Left colon (tissue), 2 donors: ENCODE measurements at places on chromosomes 6 and 20. TPM values are rescaled to one million over a fixed set of nuclear protein-coding genes. Genes with fewer than 3 reads are reported as not detected.

Gene HMGCLL1
- 0.47 TPM for total RNA-seq

Gene TP53TG5
- total RNA-seq = 0.85 TPM

Gene ZNF165
- 5.8 TPM for total RNA-seq

Gene WFDC12
- not detected for total RNA-seq

Gene LY86
- total RNA-seq = 2.3 TPM

Gene MATN4
- total RNA-seq = not detected

Gene CTSA
- 538 TPM for total RNA-seq

Gene GRM1
- total RNA-seq = not detected

Gene SLC26A8
- total RNA-seq = 0.18 TPM

Gene DEK
- 73.7 TPM for total RNA-seq

Gene FAM83B
- 39.4 TPM for total RNA-seq

Gene IL17F
- not detected for total RNA-seq

Gene TAPBP
- total RNA-seq = 229 TPM

Gene CST8
- not detected for total RNA-seq

Gene BPI
- total RNA-seq = not detected

Gene CDSN
- not detected for total RNA-seq

Gene PERP
- 81.2 TPM for total RNA-seq

Gene EIF6
- total RNA-seq = 199 TPM

Gene CAGE1
- 0.08 TPM for total RNA-seq

Gene ADAM33
- 20.7 TPM for total RNA-seq

Gene MANEA
- 4.3 TPM for total RNA-seq

Gene PXT1
- not detected for total RNA-seq

Gene RUNX2
- 3.5 TPM for total RNA-seq

Gene CST7
- total RNA-seq = 0.85 TPM

Gene PSORS1C2
- total RNA-seq = not detected

Gene BMP7
- 0.78 TPM for total RNA-seq

Gene SPATA25
- total RNA-seq = 2.0 TPM

Gene MOG
- total RNA-seq = not detected

Gene DSP
- 213 TPM for total RNA-seq

Gene WFDC10A
- not detected for total RNA-seq

Gene C6orf141
- 7.6 TPM for total RNA-seq

Gene CCR6
- total RNA-seq = 0.31 TPM

Gene TMEM151B
- 0.21 TPM for total RNA-seq

Gene MYL9
- total RNA-seq = 484 TPM

Gene EYS
- total RNA-seq = 0.59 TPM

Gene MAS1
- total RNA-seq = not detected
